ENCODE measurements at places on chromosomes 4 and X.
A peak's percentile ranks its signal among the peaks of the same experiment; 100 is the strongest.

GRCh38 chr4:152626790-152627189, 53.0 kb downstream of the TMEM154 start:
- no peak for DNase-seq

GRCh38 chr4:74659576-74660411, 134.5 kb downstream of the BTC start:
- peak; percentile 94 for DNase-seq

DNA sequence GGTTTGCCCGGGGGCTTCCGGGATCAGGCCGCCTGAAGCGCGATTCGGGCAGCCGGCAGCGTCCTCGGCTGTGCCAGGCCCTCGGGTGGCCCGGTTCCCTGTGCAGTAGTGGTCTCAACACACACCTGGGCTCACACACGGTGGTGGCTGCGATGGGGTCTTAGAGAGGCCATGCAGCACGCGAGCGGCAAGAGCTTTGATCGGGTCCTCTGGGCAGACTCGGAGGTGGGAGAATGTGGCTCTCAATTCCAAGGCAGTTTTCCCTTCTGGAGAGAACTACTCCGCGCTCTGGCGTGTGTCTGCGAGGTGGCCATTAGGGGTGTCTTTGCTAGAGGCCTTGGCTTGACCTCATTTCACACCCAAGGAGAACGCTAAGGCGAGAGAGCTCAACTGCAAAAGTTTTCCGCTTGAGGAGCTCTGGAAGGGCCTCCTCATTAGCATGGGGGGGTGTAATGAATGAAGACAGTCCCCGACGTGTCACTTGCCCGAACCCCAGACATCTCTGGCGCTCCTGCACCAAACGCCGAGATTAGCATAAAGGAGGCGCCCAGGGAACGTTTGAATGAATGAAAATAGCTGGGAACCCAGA, 771 bp upstream of the RBPJ start:
- DNase-seq: peak; percentile 63

GRCh38 chr4:140717313-140717712, 38.9 kb downstream of the TBC1D9 start:
- DNase-seq: no peak

DNA sequence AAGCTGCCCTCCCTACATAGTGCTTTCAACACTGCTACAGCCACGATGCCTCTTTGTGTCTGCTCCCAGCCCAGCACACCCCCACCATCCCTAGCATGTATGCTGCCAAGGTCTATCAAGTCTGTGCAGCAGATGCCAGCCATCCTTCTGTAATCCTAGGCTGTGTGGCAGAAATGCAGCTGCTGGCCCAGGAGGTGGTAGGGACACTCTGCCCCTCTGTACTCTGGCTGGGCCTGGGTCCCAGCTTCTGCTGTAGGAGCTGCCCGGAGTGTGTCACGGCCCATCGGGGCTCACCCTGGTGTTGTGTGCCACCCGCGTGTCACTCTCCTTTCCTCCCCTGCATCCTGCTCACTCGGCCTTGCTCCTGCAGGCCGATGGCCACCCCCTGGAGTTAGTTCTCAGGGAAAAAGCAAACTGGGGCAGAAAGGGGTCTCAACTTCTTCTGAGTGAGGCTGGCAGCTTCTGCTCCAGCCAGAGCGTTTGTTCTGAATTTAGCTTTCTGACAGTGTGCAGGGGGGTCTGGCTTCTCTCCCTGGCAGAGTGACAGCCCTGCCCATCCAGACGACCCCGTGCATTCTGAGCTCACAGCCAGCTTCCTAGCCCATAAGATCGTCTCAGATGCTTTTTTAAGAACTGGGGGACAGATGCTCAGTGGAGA, 22.7 kb downstream of the PSAPL1 start:
- no peak for DNase-seq

DNA sequence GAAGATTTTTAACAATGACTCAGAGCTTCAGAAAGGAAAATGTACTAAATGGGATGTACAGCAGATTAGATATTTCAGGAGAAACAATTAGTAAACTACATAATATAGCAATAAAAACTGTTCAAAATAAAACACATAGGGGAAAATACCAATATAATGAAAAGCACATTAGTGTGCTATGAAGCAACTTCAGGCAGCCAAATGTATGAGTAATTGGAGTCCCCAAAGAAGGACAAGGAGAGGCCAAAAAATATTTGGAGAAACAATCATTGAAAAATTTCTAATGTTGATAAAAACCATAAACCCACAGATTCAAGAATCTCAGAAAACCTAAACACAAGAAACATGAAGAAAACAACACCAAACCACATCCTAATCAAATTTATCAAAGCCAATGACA, 129.3 kb upstream of the CHRDL1 start:
- DNase-seq: no peak

GRCh38 chr4:172938870-172939269, 229.7 kb upstream of the GALNT7 start:
- no peak for DNase-seq

- DNase-seq: no peak
These were observed 479.5 kb upstream of the HS3ST1 start for GRCh38 chr4:11908205-11908604.

GRCh38 chrX:148903176-148903575, 402.8 kb downstream of the AFF2 start:
- no peak for DNase-seq

- no peak for DNase-seq
These were observed 309.0 kb upstream of the PABPC4L start for GRCh38 chr4:134510544-134510943.

GRCh38 chr4:77040270-77040669, 35.5 kb downstream of the CCNI start:
- DNase-seq: no peak

DNA sequence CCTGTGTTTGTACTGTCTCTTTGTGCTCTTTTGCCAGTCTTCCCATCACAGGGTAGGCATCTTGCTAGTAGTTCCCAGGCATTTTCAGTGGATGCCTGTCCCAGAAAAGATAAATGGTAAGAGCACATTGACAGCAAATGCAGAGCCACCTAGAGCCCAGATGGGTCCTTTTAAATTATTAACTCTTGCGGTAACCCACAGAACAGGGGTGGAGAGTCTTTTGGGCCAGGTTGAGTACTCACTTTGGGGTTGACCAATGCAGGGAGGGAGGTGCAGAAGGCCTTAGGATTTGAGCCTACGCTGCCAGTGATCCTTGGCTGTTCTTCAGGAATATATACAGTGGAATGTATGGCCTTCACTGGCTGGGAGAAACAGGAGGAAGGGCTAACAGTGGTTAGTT, 173.8 kb downstream of the MSN start:
- DNase-seq: no peak

- no peak for DNase-seq
These were observed 66.8 kb upstream of the AFAP1 start for GRCh38 chr4:8006471-8006870.

- no peak for DNase-seq
These were observed 248.0 kb upstream of the KCNIP4 start for GRCh38 chr4:22196551-22196950.

- DNase-seq: peak; percentile 30
These were observed 49.8 kb upstream of the AGA start for GRCh38 chr4:177492022-177492421.

DNA sequence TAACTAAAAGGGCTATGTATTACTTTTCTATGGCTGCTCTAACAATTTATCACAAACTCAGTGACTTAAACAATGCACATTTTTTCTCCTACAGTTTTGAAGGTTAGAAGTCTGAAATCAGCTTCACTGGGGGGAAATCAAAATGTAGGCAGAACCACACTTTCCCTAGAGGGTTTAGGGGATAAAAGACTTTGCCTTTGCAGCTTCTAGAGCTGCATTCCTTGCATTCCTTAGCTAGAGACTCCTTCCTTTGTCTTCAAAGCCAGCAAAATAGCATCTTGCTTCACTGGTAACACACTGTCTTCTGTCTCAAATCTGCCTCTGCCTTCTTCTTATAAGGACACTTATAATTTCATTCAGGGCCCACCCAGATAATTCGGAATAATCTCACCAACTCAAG, 152.4 kb upstream of the SPIN4 start:
- DNase-seq: peak; percentile 40

GRCh38 chrX:9403374-9403773, 61.5 kb upstream of the TBL1X start:
- DNase-seq: no peak

DNA sequence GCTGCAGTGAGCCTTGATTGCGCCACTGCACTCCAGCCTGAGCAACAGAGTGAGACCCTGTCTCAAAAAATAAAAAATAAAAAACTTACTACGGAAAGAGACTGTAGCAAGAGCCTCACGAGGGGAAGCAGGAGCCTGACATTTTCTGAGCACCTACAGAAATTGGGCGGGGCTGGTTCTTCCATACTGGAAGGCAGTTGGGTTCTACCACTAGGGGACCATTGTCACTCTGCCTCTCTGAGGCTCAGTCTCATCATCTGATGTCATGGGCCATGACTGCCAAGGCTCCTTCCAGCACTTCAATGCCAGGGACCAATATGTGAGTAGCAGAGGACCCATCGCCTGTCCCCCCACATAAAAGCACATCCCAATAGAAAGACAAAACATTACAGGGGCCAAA, 8.2 kb downstream of the SH3KBP1 start:
- no peak for DNase-seq

DNA sequence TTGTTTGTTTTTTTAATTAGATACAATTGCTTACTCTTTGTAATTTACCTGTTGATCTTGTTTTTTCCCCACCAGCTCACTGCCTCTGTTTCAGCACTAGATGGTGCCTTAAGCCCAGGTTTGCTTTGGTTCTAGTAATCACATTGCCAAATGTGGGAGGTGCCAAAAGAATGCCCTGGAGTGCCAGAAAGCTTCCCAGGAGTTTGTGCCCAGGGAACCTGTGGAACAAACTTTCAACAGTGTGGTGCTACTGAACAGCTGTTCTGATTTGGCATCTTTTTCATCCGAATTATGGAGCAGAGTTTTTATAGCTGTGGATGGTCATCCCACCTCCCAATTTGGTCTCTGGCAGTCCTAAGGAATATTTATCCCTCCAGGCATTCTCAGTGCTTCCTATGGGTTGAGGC, 1000.7 kb downstream of the STIM2 start:
- peak; percentile 84 for DNase-seq

DNA sequence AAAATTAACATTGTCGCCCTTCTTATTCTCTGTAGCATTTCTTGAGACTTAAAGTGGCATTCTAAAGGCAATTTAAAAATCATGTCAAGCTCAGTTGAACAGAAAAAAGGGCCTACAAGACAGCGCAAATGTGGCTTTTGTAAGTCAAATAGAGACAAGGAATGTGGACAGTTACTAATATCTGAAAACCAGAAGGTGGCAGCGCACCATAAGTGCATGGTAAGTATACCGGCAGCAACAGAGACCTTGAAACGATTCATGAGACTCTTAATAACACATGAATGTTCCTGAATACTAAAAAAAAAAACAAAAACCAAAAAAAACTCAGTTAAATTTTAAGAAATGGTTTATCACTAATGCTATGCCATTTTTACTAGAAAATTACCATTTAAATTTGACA, 82.4 kb upstream of the HPRT1 start:
- peak; percentile 20 for DNase-seq

DNA sequence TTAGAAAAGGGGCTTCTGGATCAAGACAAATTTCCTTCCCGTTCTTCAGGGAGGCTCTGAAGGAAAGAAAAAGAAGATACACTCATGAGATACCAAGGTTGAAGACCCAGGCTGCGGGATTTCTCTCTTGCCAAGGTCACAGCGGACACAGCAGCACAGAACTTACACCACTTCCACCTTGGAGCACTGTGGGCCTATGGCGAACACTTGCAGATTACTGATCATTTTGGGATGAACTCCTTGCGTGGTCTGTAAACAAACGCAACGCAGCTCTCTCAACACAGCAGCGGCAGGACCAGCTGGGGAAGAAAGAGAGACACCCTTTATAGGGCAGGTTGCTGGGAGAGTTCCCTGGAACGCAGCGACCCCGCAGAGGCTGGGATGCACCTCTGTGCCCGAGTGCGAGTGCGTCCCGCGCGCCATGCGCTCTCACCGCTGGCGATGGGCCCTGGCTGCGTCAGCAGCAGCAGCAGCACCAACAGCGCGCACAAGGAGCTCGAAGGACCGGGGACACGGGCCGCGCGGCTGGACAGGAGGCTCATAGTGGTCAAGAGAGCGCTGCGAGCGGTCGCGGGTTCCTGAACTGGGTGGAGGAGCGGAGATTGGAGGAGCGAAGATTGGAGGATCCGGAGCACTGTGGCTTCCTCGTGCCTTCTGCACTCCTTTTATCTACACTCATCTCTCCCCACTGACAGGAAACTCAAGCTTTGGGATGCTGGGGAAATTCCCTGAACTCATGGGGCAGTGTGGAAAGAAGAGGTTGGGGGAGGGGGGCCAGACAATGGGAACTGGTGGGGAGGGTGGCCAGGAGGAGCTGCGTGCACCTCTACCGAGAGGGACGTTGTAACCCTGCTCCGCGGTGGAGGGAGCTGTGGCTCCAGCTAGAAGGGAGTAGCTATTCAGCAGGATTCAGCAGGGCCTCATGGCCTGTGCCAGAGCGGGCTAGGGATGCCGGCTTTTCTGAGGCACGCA, at the start of gene CXCL5:
Gene CXCL5 (minus strand): TSS at position 638 of the 972 bp plus-strand sequence. CDS start 96 bp downstream, at position 542.
- DNase-seq: no peak

DNA sequence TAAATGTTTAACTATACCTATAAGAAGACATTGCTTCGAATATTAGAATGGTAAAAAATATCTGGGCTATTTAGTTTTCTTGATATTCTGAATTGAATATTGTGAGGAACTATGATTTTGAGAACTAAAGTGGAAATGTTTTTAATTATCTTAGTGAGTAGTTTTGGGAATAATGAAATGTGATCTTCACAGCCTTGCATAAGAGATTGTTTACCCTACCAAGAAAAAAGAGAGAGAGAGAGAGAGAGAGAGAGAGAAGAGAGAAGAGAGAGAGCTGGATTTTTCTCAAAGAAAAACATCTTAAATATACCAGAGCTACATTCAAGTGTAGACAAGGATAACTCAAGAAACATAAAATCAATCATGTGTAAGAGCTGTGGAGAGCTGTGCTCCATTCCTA, 148.7 kb upstream of the MAD2L1 start:
- no peak for DNase-seq

GRCh38 chrX:131630534-131630933, 86.7 kb downstream of the OR13H1 start:
- DNase-seq: no peak

GRCh38 chr4:158122501-158122900, 50.3 kb downstream of the GASK1B start:
- DNase-seq: peak; percentile 26

DNA sequence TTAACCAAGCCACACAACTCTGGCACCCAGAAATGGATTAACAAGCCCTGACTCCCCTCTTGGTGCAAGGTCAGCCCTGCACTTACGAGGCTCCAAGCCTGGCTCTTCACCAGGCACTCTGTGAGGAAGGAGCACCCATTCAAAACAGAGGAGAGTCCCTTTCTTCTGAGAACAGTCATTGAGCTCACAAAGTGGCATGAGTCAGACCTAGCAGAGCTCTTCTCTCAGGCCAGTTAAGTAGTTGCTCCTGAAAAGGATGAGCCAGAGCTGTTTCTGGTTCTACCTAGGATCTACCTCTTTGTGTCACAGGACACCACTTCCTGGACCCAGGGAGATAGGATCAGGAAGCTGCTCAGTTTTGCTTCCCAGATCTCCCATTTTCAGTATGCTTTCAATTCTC, 48.2 kb downstream of the EVC2 start:
- DNase-seq: no peak
